ENCODE measurements at places on chromosomes 2 and 18.

DNA sequence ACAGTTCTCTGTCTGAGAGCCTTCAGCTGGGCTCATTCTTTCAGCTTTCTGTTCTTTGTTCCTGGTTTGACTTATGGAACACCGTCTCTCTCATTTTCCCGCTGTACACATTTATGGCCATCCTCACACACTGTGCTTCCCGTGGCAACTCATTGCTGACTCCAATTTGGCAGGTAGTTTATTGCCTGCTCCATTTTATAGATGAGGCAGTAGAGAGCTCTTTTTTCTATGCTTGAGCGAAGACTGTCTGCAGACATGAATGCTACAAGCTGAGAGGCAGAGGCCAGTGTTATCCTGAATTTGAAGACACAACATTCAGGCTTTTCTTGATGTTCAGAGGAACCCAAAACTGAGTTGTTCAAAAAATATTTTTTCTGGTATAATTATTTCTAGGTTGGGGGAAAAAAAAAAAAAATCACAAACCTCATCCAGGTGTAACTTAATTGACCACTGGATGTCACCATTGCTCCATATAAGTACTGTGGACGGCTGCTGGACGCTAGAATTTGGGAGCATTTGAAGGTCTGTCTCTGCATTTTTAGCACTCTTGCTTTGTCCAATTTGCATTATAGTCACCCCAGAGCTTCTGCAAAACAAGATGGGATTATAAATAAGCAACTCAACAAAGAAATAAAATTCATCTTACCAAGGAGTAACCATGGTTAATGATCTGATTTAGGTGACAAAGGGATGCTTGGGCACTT lies 83.5 kb downstream of the HRH4 start:
- DNase-seq: peak; percentile 42

DNA sequence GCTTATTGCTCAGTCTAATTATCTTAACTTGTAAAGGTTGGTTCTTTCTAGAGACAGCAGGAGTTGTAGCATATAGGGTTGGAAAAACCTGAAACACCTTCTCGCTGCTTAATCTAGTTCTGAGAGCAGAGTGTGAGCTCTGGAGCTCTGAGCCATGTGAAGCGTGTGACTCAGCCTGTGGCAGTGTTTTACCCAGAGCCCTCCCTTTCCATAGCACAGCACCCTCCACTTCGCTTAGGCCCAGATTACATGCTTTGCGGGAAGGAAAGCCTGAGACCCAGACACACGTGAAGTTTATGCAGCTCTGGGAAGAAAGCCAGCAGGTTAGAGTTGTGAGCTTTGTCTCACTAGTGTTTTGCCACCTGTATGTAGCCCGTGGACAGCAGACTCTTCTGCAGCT lies 74.5 kb downstream of the INPP4A start:
- DNase-seq: no peak

DNA sequence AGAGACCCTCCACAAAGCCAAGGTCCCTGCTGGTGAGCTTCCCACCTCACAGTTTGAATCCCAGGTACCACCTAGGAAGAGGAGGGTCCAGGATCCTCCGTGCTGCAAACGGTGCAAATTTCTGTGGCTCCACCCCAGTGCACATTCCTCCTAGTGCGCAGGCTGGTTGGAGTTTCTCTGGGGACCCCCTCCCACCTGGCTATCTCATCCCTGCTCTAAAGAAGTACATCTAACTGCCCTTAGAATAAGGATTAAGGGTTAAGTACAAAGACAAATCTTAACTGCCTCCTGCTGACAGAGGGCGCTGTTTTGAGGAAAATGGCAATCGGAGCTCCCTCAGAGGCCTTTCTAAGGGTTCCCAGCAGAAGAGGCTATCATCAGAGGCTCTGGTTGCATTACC lies 109.6 kb upstream of the FSIP2 start:
- no peak for DNase-seq

DNA sequence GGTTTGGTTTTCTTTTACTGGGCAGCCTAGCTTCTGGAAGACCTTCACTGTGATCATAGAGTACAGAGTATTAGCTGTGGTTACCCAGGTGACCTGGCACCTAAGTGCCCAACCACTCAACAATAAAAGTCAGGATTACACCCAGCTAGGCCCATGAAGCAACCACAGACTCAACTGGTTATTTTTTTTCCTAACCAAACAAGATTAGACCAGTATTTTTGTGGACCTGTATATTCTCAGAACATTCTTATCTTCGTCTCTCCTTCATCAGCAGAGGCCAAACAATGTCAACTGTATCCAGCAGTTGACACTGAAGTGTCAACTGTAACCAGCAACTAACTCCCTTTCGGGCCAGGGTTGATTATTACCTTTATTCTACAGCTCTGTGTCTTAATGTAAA lies 289.2 kb upstream of the SLC39A10 start:
- DNase-seq: no peak

DNA sequence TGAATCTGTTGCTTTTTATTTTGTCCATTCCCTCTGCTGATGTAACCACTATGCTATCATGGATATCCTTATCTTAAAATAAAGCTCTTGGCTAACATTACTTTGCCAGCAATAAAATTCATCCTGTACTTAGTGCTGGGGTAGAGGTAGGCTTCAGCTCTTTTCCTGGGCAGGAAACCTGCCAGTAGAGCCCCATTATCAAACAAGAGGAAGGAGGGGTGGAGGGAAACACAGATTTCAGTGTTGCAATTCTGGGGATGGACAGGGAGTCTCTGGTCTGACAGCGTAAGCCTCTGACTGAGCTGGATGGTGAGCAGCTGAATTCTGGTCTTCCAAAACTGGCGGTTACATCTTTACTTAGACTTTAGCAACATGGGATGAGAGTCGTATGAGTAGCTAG lies 47.5 kb downstream of the CASP8 start:
- no peak for DNase-seq

DNA sequence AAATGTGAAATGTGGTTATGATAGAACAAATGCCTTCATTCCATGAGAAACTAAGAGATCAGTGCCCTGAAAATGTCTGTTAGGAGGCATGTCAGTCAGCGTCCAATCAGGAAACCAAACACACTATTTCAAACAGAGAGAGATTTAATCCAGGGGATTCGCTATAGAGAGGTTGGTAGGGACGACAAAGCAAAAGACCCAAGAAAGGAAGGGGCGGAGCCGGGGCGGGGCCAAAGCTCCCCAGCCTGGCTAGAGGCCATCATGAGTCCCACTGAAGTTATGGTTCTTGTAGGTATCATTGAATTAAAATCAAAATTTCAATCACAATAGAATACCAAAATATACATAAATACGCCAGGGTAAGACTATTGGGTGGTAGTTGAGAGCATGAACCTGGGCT lies 32.9 kb upstream of the RNF149 start:
- no peak for DNase-seq

DNA sequence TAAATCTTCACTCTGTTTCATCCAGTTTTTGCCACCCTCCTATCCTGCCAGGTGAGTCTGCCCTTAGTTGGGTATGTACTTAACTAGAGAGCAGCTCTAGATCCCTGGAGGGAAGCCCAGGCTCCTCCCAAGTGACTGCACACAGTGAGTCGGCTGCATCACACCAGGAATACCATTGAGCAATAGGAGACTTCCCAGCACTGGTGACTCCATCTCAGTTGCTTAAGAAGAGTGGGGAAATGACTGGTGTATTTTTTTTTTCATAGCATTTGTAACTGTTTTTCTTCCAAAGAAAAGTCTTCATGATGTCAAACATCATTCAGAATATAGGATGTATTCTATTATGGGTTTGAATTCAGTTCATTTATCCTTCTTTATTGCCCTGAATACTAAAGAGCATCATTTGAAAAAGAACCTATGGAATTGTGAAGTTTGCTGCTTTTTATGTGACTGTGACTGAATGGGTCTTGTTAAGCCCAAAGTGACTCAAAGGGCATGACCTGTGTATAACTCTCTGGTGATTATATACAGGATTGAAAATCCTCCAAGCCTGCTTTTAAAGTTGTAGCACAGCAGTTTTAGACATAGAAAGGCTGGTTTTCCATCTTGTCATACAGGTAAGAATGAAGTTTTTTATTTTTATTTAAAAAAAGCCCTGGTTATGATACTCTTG lies 84.3 kb downstream of the MAP3K20 start:
- DNase-seq: no peak

GRCh38 chr2:24691806-24692205 lies 101.4 kb downstream of the PTRHD1 start:
- DNase-seq: no peak

DNA sequence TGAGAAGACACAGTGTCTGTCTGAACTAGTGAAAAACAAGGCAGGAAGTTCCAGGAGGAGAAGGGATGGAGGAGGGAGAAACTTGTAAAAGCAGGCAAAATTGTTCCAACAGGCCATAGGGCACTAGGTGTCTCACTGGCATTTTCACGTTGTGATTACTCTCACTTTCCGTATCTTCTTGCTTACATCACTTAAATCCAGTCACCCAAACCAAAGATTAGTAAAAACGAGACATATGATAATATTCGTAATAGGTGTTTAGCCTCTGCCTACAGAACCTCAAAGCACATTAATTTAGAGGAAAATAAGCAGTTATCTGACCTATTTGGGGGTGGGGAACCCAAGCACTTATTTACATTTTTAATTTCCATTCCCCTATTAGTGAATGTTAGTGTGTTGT lies 78.3 kb downstream of the POU3F3 start:
- DNase-seq: no peak

DNA sequence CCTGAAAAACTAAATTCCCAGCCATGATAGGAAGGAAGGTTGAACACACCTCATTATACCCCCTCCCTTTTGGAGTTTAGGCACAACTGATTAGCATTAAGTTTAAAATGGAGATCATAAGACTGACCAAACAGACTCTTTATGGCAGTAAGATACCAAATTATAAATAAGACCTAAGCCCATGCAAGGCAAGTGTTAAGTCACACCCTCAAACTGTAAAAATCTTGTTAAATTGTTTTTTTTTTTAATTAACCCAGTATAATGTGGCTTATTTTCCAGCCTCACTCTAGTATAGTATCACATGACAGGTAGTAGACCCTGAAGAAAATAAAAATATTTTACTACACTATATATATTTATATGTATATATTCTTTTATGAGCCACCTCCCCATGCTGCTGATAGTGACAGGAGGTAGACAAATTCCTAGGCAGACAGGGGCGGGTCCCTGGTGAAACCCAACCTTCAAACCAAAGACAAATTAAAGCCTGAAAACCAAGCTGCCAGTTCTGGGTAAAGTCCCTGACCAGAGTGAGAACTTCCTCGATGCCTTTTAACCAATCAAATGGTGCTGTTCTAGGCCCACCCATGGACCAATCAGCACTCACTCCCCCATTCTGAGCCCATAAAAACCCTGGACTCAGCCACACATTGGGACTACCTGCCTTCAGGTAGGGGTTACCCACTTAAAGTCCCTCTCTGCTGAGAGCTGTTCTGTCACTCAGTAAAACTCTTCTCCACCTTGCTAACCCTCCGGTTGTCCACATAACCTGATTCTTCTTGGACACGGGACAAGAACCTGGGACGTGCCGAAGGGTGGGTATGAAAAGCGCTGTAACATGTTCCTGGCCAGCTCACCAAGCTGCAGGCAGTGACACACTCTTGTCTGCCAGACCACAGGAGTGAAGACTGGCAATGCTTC lies 123.9 kb upstream of the B3GNT2 start:
- no peak for DNase-seq

- peak; percentile 72 for DNase-seq
These were observed at the start of gene ADGRF3 for GRCh38 chr2:26346454-26347053. Gene ADGRF3, minus strand, starts transcription at chr2:26346789. Its CDS starts 555 bp downstream, at chr2:26346234.

DNA sequence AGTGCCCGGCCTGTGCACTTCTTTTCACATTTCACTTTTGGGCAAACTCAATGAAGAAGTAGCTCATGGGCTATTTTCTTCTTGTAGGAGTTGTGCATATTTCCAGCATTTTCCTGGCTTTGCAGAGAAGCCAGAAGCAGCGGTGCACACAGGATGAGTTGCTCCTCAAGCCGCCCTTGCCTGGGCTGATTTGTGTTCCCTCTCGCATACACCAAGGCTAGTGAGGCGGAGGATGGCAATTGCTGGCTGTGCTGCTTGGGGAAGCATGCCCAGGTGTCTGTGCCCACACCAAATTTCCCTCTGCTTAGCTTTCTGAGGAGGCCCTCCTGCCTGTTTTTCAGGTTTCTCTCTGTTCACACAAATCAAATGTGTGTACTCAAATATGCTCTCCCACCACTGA lies 85.4 kb upstream of the TMEM200C start:
- no peak for DNase-seq

- DNase-seq: no peak
These were observed 37.1 kb downstream of the MEMO1 start for GRCh38 chr2:31973665-31974064.

GRCh38 chr2:221514305-221515040 lies 57.6 kb downstream of the EPHA4 start:
- no peak for DNase-seq

- DNase-seq: no peak
These were observed 36.7 kb upstream of the RPE start for GRCh38 chr2:209965723-209966122.

- DNase-seq: no peak
These were observed 27.9 kb upstream of the POU3F3 start for GRCh38 chr2:104826016-104826415.

DNA sequence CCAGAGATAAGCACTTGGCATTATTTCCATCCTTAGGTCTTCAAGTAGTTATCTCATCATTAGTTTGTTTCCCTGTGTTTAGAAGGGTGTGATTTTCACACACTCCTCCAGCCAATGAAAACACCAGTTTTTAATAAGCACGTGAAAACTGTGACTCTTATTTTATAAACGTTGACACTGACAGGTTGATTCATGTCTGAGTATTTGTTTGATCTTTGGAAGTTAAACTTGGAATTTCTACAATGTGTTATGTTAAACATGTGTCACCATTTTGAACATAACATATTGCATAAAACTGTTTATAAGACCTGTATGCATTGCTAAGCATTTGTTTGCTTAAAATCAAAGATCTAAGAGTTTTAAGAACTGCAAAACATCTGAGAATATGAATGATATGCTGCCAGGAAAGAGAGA lies 27.6 kb downstream of the SLC40A1 start:
- DNase-seq: no peak

GRCh38 chr18:69929041-69929774 lies 18.5 kb downstream of the CD226 start:
- DNase-seq: no peak

- DNase-seq: peak; percentile 82
These were observed 53.4 kb upstream of the SCN1A start for GRCh38 chr2:166180951-166181812.

GRCh38 chr2:98572676-98573075 lies 35.6 kb downstream of the COA5 start:
- no peak for DNase-seq

DNA sequence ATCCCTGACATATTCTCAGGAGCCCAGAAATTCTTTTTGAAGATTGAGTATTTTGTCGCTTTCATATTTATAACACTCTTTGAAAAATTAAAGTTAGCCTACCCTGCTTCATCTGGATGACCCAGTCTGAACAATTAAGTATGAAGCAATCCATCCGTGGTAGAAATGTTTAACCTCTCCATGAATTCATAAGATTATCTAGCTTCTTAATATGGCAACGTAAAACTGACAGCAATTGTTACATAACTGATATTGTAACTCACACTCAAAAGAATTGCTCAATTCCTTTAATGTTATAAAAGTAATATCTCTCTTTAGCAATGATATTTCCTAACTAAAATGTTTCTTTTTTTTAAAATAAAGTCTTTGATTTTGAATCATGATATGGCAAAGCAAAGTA lies 7.2 kb upstream of the ABCA12 start:
- no peak for DNase-seq

Data from NCI-H526 (cell line).